ENCODE measurements at places on chromosomes 12 and 14.

GRCh38 chr14:33794791-33795305 is 156.0 kb downstream of the EGLN3 start:
- DNase-seq, result no peak

GRCh38 chr14:55777877-55778276 is 197.9 kb downstream of the KTN1 start:
- no peak for DNase-seq

- peak; percentile 83 for DNase-seq
Measured at GRCh38 chr14:31937730-31938346, 139.3 kb upstream of the ARHGAP5 start.

DNA sequence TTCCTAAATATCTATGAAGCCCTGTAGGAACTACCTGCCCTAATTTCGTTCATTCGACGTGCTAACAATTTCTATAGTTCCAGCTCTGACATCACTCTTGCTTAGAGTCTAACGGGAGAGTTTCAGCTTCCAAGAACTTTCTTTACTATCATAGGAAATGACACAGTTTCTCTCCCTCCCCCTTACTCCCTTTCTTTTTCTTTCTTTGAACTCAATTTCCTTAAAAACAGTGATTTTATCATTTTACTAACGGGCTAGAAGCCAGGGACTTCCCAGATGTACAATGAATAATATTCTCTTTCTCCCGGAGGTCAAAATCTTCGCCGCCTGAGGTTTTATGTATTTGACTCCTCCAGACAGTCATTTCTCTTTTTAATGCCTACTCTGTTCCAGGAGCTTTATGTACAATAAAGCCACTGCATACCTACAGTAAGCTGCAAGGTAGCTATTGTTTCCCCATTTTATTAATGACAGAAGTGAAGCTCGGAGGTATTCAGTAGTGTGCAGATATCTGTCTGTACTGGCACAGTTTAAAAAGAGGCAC is 15.7 kb downstream of the SMCO2 start:
- no peak for DNase-seq

DNA sequence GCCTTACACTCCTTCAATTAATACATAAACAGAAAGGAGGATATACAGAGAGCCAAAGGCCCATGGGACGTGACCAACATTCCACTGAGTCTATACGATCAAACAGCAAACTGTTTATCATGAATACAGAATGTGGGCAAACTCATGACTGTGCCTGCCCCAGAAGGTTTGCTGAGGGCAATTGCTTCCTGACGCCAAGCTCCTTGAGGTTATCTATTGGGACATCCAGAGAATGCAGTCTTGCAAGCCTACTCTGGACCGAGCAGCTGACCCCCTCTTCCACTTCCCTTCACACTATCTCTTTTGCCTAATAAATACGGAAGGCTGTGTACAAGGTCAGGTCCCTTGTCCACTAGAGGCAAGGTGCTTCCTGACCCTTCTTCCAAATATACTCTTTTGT is 18.5 kb upstream of the SLC10A1 start:
- DNase-seq, result no peak

- no peak for DNase-seq
Measured at GRCh38 chr14:75905147-75905904, 76.5 kb downstream of the TGFB3 start.

- DNase-seq, result no peak
Measured at GRCh38 chr14:36619853-36620252, 37.4 kb upstream of the NKX2-8 start.

GRCh38 chr14:72708708-72709475 is 185.0 kb downstream of the DPF3 start:
- DNase-seq, result peak; percentile 17

DNA sequence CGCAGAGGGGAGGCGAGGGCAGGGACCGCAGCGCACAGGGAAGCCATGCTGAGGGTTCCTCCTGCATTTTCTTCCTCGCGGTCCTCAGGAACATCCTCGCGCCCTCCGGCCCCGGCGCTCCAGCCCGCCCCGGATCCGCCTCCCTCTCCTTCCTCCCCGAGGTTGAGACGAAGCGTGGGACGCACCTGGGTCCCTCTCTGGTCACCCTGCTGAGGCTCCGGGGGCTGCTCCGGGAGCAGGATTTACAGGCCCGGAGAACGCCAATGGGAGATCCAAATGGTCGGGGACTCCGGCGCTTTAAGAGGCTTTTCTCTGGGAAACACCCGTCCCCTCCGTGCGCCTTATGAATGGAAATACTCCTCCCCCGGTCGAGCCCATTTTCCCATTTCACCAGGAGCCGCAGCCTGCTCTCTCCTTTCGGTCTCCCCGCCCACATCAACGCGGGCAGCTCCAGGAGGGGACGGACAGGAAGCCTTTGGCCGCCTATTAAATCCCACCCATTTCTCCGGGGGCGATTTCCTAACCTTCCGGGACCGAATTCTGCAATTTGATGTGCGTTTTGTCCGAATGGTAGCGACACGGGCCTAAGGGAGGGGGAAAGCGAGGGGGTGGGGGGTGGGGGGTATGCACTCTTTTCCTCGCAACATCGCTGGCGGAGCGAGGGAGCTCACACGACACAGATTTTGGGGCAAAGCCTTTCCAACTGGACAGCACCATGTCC is at the start of gene UNC79:
Gene UNC79, plus strand, starts transcription at position 625 of the 721 bp plus-strand sequence. Its CDS starts 91 bp downstream, at position 716.
- no peak for DNase-seq

DNA sequence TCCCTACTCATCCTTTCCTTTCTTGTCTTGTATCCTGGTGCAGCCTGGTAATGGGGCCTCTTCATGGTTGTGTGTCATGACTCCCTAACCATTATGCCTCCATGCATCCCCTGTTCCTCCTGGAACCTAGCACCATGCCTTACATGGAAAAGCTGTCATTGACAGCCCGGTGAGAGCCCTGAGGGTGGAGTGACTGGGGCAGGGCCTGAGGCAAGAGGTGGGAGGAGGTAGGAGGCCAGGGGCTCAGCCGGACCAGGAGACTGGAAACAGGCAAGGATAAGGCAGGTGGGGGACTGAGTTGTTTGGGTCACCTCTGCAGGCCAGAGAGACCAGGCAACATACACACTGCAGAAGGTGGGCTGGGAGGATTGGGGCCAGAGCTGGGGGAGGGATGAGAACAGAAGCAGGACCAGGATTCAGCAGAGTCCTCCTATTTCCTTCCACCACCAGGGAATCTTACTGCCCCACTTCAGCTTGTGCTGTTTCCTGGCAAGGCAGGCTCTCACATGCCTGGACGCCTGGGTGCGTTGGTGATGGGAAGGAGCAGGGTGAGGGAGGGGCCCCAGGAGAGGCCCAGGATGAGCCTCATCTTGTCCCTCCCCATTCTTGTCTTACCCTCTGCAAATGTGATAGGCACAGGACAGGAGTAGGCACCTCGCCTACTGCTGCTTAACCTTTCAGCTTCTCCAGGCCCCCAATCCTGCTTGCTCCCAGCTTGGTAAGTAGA is at the start of gene LTB4R2:
Gene LTB4R2, plus strand, starts transcription at position 603 of the 727 bp plus-strand sequence. CDS start 525 bp downstream, outside the sequence.
- DNase-seq, result no peak

GRCh38 chr14:61211476-61212255 is 69.5 kb downstream of the TMEM30B start:
- DNase-seq, result no peak

DNA sequence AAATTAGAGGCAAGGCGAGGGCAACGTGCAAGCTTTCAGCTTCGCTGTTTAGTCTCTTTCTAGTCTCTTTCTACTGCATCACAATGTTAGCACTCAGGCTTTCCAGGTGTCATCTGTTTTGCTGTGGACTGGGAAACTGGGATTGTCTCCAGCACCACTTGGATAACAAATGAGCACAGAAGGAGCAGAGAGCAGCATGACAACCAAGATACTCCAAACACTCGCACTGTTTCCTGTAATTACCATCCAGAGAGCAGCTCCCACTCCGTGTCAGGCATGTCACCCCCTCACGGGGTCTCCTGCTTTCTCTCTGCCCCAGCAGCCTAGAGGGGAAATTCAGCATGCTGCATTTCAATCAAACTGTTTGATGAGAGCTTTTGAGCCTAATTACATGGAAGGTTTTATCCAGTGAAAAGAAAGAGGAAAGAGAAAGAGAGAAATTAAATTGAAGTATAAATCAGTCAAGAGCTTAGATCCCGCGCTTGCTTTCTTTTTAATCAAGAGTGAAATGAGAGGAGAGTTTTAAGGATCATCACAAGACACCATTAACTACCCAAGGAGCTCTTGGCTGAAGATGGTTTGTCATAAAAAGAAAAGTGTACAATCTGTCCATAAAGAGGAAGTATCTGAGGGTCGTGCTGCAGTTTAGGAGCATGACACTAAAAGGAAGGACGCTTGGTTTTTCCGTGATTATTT is 917.7 kb downstream of the DIO2 start:
- no peak for DNase-seq

GRCh38 chr12:62789851-62790250 is 145.1 kb downstream of the PPM1H start:
- DNase-seq, result no peak

GRCh38 chr14:81311778-81312177 is 88.3 kb downstream of the STON2 start:
- DNase-seq, result no peak

GRCh38 chr12:82648259-82648909 is 38.3 kb upstream of the TMTC2 start:
- no peak for DNase-seq

- DNase-seq, result no peak
Measured at GRCh38 chr12:108414021-108414420, 74.9 kb upstream of the CMKLR1 start.

GRCh38 chr14:59280961-59281360 is 92.5 kb downstream of the DAAM1 start:
- DNase-seq, result no peak

DNA sequence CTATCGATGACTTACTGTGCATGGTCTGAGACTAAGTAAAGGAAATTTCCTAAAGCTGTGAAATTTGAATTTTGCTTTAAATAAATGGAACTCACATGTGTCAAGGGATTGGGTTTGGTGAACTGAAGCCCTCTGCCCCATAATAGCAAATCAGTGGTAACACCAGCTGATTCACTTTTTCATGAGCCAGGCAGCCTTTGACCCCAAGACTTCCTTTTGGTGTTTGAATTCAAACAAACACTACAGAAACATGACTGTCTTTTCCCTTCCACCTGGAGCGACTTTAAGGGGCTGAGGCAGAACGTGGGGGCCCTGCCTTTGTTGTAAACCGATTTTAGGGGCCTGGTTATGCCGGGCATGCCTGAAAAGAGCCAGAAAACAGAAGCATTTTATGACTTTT is 28.8 kb downstream of the KCTD10 start:
- DNase-seq, result no peak

DNA sequence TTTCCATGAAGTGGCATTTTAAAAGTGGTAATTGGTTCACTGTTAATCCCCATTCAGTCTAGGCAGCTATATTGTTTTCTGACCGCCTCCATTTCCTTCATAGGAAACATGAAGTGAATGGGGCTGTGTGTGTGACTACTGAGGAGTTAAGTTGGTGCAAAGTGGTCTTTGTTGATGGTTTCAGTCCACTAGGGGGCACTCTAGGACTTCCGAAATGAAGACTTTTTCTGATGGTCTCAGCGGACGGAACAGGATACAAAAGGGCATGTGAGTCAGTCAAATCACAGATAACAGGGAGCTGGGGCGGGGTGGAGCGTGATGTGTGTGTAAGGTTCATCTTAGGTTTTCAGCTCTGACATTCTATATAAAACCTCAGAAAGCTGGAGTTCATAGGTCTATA is 240.1 kb upstream of the OR4E1 start:
- DNase-seq, result peak; percentile 82

DNA sequence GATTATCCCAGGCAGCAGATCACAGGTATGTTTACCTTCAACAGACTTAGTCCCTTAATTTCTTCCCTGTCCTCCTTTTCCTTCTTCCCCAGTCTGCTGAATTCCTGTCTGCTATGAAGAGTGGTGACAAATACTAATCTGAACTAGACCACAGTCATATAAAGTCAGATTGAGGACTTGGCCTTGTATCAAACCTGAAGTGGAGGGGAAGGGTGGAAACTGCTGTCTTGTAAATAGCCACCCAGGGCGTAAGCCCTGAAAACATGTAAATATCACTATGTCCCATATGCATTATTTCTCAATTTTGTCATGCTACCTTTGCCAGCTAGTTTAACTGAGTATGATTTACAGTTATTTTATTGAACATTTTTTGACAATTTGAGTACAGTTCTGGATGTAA is 368.0 kb downstream of the CCDC91 start:
- DNase-seq, result no peak

GRCh38 chr14:85471744-85472143 is 58.2 kb upstream of the FLRT2 start:
- no peak for DNase-seq

GRCh38 chr14:76771437-76771980 is 10.2 kb downstream of the VASH1 start:
- no peak for DNase-seq

- no peak for DNase-seq
Measured at GRCh38 chr14:75040507-75040906, 10.8 kb downstream of the MLH3 start.

GRCh38 chr12:50615907-50616296 is 111.1 kb downstream of the DIP2B start:
- DNase-seq, result no peak

GRCh38 chr12:92695056-92695455 is 7.7 kb upstream of the PLEKHG7 start:
- no peak for DNase-seq

DNA sequence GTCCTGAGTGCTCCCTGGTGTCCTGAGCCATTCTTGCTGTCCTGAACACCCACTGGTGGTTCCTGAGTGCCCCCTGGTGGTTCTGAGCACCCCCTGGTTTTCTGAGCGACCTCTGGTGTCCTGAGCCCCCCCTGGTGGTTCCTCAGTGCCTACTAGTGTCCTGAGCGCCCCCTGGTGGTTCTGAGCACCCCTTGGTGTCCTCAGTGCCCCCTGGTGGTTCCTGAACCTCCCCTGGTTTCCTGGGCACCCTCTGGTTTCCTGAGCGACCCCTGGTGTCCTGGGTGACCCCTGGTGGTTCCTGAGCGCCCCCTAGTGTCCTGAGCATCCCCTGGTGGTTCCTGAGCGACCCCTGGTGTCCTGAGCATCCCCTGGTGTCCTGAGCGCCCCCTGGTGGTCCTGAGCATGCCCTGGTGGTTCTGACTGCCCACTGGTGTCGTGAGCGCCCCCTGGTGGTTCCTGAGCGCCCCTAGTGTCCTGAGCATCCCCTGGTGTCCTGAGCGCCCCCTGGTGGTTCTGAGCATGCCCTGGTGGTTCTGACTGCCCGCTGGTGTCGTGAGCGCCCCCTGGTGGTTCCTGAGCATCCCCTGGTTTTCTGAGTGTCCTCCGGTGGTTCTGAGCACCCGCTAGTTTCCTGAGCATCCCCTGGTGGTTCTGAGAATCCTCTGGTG is 473.1 kb downstream of the TMEM121 start:
- DNase-seq, result peak; percentile 94

DNA sequence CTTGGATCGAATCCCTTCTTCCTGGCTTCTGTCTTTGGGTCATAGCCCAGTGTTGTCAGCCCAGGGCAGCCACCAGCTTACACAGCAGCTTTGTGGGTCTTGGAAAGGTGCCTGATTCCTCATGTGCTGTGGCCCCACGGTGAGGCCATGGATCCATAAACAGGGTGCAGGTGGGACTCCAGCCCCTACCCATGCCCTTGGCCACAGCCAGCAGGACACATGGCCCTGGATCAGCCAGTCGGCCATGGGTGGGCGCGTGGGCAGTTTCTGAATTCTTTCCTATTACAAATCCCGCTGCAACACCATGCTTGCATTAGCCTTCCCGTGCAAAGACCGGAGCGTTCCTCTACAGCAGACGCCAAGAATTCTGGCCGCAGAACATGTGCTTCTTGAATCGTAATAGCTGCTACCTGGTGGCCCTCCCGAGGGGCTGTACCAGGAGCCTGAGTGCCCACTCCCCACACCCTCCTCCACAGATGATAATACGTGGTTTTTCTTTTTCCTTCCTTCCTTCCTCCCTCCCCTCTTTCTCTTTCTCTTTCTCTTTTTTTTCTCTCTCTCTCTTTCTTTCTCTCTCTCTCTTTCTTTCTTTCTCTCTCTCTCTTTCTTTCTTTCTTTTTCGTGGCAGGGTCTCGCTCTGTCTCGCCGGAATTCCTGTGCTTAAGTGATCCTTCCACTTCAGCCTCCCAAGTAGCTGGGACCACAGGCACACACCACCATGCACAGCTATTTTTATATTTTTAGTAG is 2.9 kb upstream of the MMP17 start:
- DNase-seq, result no peak

All from activated CD4-positive, alpha-beta T cell treated with anti-CD3 and anti-CD28 coated beads for 48 hours (primary cell).